T follicular helper cell (primary cell): ENCODE measurements at places on chromosomes 1 and 21.

GRCh38 chr1:169148472-169149252 lies 42.2 kb downstream of the ATP1B1 start:
- no peak for DNase-seq

- no peak for DNase-seq
Observed at GRCh38 chr1:27233667-27234048, 774 bp upstream of the WDTC1 start.

- no peak for DNase-seq
Observed at GRCh38 chr1:54120698-54121481, 31.9 kb downstream of the CDCP2 start.

DNA sequence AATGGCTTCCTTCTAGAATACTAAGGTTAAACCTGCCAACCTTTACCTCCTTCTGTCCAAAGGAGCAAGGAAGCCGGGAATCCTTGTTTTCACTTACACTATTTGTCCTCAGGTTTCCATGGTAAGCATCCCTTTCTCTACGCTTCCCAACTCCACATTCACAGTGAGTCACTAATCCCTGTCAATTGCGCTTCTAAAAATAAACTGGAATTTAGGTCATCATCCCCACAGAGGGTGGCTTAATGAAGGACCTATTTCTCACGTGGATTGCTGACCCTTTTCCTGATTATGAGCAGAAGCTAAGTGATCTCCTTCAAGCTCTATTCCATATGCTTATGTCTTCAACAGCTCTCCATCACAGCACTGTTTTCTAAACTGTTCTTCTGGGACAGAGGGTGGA lies 39.9 kb upstream of the ABCA4 start:
- no peak for DNase-seq

DNA sequence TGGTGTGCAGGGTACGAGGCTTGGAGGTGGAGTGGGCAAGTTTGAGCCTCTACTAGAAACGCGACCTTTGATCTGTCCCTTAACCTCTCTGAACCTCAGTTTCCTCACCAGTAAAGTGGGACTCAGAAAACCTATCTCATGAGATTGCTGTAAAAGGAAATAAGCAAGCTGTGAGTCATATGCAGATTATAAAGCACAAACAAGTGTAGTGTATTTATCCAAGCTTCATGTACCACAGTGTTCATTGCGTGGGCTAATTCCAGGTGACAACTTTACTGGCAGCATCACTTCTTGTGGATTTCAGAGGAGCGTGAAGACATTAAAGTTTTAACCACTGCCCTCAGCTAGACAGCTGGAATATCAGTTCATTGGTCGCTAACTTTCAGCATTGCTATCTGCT lies 44.4 kb downstream of the ZNF697 start:
- no peak for DNase-seq

DNA sequence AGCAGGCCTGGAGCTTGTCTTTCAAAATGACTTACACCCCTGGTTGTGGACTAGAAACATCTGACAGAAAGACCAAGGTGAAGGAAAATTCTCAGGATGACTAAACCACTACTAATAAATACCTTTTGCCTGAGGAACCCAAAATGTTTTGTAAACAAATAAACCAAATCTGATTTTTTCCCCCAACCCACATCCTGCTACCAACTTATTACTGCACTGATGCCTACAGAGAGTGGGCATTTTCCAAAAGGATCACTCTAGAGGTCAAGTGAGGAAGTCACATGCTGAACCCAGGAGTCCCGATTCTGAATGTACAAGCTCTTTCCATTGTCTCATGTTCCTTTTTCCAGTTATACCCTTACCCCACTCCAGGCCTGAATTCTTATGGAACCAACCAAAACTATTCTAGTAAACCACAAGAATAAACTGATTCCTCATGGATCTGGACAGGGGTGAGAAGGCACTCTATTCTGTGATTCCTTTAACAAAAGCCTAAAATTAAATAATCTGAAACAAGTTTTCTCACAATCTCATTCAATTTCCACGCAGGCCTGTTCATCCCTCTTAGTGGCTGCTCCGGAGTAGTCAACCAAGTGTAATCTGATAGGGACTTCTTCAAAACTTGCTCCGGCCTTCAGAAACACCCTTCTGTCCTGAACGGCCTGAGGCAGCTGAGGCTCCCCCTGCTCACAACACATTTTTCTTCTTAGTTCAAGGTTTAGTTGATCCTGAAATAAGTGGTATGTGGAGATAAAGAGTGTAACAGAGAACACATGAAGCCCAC lies 1.4 kb downstream of the PI4KB start:
- DNase-seq = no peak

DNA sequence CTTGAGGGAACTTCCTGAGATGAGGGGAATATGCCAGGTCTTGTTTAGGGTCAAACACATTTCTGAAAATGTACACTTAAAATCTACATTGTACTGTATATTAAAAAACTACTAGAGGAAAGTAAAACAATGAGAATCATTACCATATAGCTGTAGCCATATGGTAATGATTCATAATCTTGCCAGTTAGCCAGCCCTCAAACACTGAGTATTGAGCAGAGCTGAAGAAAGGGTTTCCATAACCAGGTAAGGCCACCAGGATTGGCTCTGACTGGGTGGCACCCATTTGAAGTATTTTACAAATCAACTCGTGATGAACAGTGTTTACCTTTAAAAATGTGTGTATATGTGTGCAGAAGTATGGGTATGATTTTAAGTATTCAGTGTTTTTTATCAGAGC lies 226.7 kb downstream of the SLC45A1 start:
- no peak for DNase-seq
